T-helper 1 cell (primary cell): ENCODE measurements at places on chromosomes 16 and 17.

DNA sequence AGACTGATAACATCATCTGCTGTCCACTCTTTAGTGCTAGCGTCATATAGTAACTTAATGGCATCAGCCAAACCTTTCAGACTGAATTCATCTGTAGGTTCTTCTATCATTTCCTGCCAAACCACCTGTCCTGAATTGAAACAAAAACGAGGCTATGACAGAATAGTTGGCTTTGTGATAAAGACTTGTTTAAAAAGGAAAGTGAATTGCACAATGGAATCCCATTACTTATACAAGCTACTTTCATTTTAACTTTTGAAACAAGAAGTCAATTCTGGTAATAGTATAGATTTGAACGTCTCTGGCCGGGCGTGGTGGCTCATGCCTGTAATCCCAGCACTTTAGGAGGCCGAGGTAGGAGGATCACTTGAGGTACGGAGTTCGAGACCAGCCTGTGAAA lies 18.2 kb downstream of the LASP1NB start:
- no peak for DNase-seq

DNA sequence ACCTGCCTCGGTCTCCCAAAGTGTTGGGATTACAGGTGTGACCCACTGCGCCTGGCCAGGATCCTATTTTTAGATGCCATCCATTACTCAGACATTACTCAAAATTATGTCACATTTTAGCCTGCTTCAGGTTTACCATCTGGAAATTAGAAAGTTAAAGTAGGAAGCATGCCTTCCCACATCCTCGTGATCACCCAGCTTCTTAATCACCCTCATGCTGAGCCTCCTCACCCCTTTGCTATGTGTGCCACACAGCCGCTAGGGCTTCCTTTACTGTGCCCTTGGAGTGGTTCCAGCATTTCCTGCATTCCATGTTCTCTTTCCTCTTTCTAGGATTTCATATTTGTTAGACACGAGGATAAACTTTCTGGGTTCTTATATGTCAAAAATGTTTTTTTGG lies 9.3 kb downstream of the ADORA2B start:
- DNase-seq, result no peak

GRCh38 chr17:65977041-65977440 lies 214.9 kb downstream of the CEP112 start:
- no peak for DNase-seq

- DNase-seq, result no peak
Measured at GRCh38 chr16:53878216-53878615, 174.3 kb downstream of the FTO start.

- DNase-seq, result no peak
Measured at GRCh38 chr16:23288726-23289512, 13.2 kb upstream of the SCNN1B start.

DNA sequence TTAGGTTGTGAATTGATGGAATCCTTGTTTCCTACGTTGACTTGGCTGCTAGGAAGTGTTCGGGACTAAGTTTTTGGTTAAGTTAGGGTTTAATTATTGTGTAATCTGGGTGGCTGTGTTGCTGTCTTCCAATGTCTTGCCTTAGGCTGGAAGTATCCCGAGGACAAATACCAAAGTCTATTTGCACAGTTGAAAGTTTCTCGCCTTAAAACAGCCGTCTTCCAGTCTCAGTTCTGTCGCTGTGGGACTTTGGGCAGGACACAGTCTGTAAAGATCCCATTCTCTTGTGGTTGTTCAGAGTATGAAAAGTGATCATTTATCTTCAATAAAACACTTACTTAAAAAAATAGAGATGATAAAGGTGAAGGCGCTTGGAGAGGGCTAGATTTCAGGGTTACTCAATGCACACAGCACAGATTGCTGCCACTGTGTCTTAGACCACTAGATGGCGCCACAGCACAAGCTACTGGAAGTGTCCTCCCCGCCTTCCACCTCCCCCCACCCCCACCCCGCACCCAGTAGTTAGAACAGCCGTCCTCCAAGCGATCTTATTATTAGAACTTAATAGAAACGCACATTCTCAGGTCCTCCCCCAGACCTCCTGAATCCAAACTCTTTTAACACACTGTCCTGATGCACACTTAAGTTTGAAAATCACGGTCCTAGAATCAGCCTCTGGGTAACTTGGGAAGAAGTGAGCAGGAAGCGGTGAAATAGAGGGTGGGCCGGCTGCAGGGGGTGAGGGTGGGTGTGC lies 45.8 kb downstream of the AKAP1 start:
- peak; percentile 68 for DNase-seq

DNA sequence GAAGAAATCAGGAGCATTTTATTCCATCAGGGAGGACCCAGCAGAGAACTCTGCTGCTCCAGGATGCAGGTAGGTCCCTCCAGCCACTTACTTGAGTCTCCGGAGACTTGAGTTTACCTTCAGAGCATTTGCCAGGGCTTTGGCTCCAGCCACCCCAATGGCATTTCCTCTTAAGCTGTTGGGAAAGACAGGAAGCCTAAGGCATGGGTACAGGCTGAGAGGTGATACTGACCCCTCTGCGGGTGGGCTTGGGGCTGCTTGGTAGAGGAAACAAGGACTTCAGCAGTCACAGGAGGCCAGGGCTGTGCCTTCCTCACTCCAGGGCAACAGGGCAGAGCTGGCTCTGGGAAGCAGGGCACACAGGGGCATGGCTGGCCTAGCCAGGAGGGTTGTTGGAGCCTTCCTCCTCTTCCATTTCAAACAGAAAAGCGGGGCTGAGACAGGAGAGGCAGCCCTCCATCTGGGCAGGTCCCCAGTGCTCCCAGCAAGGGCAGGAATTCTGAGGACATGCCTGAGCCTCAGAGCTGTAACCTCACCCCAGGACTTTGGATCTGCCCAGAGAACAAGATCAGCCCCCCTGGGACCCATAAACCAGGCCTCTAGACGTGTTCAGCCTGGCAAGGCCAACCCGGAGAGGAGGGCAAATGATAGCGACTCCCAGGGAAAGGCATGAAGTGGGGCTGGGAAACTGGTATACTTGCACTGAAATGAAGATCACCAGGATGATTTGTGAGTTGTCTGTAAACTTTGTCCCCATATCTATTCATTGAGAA lies 34.4 kb downstream of the NLRC3 start:
- DNase-seq, result no peak

DNA sequence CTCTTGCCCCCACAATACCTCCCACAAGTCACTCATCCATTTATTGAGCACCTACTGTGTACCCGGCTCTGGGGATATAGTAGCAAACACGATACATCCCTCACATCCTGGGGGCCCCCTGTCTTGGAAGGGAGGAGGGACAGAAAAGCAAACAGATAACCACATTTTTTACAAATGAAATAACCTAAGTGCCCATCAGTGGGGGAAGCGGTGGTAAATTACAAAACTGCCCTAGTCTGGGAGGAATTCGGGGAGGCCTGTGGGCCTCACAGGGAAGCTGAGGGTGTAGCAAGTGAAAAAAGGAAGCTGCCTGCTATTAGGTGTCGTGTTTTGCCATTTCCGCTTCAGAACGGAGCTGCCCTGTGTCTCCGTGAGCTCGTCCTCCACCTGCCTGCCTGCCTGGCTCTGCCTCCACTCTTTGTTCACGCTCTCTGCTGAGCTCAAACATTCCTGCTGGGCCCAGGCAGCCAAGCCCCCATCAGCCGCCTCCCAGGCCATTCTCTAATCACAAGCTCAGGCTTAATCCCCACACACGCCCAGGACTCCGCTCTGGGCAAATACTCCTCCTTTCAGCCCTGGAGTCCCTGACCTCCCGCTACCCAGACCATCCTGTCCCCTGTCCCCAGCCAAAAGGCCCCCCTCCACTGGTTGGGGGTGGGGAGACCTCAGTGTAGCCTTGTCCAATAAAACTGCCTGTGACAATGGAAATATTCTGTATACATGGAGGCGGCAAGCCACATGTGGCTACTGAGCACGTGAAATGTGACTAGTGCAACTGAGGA lies 10.2 kb upstream of the SEC14L5 start:
- no peak for DNase-seq

GRCh38 chr16:77987810-77988209 lies 34.5 kb upstream of the CLEC3A start:
- no peak for DNase-seq

DNA sequence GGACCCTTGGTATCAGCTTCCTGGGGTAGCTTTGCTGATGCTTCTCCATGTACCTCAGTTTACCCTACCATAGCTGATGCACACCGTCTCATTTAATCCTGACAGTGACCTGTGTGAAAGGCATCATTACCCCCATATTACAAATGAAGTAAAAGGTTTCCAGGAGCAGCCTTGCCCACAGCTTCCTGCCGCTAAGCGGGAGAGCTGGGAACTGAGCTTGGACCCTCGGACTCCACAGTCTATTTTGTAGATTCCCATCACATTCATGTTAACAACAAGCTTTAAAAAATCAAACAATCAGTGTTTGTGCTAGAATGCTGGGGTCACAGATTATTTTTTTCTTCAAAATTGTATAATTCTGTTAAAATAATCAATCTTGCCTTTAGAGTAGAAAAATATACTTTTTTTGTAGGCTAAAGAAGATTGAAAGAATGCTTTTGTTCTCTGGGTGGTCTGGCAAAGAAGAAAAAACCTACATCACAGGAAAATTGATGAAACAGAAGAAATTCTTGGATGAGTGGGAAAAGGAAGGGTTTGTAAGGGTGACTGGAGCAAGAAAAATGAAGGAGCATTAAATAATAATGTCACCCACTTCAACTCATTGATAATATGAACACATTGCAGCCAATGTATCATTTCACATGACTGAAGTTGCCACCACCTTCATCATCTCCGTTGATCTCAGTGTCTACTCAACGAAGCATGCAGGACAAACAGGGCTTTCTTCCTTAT lies 9.5 kb upstream of the USP10 start:
- no peak for DNase-seq

DNA sequence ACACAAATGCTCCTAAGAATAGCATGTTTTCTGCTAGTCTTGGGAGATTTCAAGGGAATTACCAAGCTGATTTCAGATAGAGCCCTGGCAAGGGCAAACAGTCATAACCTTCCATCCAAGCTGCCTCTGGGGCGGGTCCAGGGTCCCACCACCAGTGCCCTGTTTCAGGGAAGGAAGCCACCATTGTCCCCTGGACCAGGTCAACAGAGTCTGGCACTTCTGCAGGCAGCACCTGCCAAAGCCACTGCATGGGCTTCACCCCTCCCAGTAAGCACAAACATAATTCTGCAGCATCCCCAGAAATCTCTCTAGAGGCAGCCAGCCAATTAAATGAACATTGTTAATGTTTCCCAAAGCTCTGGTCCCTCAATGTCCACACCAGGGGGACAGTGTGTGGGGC lies 143.0 kb downstream of the SALL1 start:
- no peak for DNase-seq

DNA sequence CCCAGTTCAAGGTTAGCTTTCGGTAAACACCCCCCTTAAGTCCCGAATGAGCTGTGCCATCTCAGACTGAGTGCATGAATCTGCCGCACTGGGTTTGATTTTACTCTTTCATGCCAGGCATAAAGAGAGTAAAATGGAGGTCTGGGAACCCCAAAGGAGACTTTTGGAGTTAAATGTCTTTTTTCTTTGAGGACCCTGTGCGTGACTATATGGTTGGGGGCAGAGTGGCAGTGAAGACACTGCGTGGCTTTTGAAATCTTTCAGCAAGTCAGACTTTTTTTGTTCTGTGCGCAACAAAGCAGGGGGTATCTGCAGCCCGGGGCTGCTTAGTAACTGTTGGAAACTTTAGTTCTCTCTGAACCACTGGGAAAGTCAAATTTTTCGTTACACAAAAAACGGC lies 392.9 kb upstream of the SALL1 start:
- no peak for DNase-seq

- no peak for DNase-seq
Measured at GRCh38 chr16:76455257-76455656, 178.1 kb downstream of the CNTNAP4 start.

GRCh38 chr16:31072540-31073141 lies 1.4 kb downstream of the ZNF668 start:
- peak; percentile 61 for DNase-seq

DNA sequence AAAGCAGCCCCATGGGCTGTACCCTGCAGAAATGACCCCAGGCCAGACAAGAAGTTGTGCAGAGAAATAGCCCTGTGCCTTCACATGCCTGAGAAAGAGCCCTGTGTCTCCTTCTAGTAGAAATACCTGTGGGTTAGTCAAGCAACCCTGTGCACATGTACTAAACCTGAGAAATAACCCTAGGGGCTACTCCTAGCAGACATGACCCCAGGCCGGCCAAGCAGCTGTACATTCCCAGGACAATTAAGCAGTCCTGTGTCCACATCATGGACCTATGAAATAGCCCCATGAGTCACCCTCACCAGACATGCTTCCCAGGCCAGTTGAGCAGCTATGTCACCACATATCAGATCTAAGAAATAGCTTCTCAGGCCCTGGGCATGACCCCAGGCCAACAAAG lies 519.7 kb upstream of the CA10 start:
- no peak for DNase-seq

DNA sequence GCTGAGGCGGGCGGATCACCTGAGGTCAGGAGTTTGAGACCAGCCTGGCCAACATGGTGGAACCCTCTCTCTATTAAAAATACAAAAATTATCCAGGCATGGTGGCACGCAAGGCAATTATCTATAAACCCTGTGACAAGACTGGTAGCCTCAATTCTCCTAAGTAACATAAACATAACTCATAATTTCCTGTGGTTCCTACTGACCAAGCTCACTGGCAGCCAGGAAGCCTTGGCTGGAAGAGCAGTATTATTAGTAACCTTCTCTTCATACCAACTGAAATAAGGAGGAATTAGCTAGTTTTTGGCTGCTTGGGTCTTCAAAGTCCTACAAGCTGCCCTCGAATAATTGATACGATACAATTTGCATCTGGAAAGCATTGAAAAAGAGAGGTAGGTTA lies 31.6 kb upstream of the LRRC37A3 start:
- DNase-seq, result no peak

GRCh38 chr16:10979717-10980601 lies 35.6 kb downstream of the CLEC16A start:
- no peak for DNase-seq

- no peak for DNase-seq
Measured at GRCh38 chr17:78862073-78863023, 21.7 kb upstream of the USP36 start.

GRCh38 chr17:75628425-75628824 lies 4.8 kb upstream of the SMIM5 start:
- no peak for DNase-seq

- no peak for DNase-seq
Measured at GRCh38 chr17:4100883-4101756, 41.7 kb downstream of the ZZEF1 start.

DNA sequence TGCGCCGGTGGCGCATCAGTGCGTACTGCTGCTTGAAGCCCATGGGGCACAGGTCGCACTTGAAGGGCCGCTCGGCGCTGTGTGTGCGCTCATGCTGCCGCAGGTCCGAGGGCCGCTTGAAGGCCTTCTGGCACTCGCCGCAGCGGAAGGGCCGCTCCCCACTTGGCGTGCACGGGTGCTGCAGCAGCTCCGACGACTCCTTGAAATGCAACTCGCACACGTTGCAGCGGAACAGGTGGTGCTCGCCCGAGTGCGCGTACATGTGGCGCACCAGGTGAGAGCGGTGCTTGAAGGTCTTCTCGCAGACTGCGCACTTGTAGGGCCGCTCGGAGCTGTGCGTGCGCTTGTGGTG lies 3.3 kb downstream of the ZNF319 start:
- no peak for DNase-seq
